ENCODE measurements at places on chromosomes 1 and 21. TPM values are rescaled to one million over a fixed set of nuclear protein-coding genes. Genes with fewer than 3 reads are reported as not detected.

The HSD3B1 gene
- total RNA-seq = not detected

The CHRM3 gene
- total RNA-seq = 6.7 TPM

The ZSCAN20 gene
- total RNA-seq = 4.3 TPM

The TAS1R1 gene
- total RNA-seq = not detected

The NEK7 gene
- total RNA-seq = 82.6 TPM
